Activated CD8-positive, alpha-beta memory T cell treated with anti-CD3 and anti-CD28 coated beads, Interleukin-2, amount 10 ng/mL, durations not matched to agents 7 days and 5 days (primary cell): ENCODE measurements at places on chromosomes 7 and 10.

DNA sequence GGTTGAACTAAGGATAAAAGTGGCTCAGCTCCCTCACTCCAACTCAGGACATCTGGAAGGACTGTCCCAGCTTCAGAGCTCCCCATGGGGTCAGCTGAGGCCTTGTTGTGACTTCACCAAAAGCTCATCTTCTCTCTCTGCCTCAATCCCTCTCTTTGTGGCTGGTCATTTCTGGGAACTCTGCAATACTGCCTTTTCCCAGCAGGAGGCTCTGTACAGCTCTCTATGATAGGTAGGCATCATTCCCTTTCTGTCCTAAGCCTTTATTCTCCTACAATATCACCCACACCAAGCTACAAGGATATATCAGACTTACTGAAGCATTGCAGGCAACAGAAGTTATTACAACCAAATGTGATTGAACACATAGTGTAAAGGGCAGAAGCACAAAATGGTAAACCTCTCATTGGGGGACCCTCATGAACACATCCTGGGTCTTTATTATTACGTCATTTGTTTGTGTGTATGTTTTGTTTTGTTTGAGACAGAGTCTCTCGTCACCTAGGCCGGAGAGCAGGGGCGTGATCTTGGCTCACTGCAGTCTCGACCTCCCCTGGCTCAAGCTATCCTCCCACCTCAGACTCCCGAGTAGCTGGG, 36.7 kb upstream of the PRPS1L1 start:
- DNase-seq = no peak

GRCh38 chr10:74828946-74829345, 2.5 kb downstream of the KAT6B start:
- no peak for DNase-seq

GRCh38 chr7:108063520-108063933, 60.6 kb upstream of the LAMB1 start:
- DNase-seq = no peak

- no peak for DNase-seq
Observed at GRCh38 chr7:18693406-18693805, 197.9 kb downstream of the HDAC9 start.

- no peak for DNase-seq
Observed at GRCh38 chr10:78539247-78539766, 505.6 kb downstream of the RPS24 start.

GRCh38 chr10:71587941-71588573, 131.5 kb downstream of the C10orf105 start:
- DNase-seq = no peak

DNA sequence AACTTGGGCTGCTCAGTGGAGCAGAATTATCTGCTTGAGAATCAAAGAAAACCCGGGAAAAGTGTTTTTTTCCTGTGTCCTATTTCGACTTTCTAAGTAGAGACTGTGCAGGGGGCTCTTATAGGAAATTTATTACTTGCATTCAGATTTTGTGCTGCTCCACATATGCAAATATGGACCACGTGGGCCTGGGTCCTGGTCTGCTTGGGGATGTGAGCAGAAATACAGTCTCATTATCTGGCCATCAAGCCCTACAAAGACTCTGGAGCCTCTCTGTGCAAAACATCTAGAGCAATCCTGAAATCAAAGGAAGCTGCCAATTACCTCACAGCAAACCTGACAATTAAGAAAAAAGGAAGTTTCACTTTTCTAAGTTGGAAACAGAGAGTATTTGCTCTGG, 216.9 kb downstream of the LRMDA start:
- no peak for DNase-seq

- no peak for DNase-seq
Observed at GRCh38 chr7:46990761-46991160, 591.1 kb downstream of the TNS3 start.

- no peak for DNase-seq
Observed at GRCh38 chr7:12761691-12762090, 74.3 kb downstream of the ARL4A start.

- DNase-seq = peak; percentile 67
Observed at GRCh38 chr7:128841921-128842673, 11.9 kb downstream of the FLNC start.

DNA sequence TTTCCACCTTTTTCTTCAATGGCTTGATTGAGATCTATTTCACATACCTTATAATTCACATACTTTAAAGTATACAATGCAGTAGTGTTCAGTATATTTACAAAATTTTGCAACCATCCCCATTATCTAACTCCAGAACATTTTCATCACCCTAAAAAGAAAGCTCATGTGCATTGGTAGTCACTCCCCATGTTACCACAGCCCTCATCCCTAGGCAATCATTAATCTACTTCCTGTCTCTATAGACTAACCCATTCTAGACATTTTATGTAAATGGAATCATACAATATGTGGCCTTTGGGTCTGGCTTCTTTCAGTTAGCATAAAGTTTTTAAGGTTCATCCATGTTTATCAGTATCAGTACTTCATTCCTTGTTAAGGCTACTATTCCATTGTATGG, 214.2 kb downstream of the WDR11 start:
- no peak for DNase-seq

GRCh38 chr10:58967551-58968388, 208.7 kb upstream of the PHYHIPL start:
- no peak for DNase-seq

DNA sequence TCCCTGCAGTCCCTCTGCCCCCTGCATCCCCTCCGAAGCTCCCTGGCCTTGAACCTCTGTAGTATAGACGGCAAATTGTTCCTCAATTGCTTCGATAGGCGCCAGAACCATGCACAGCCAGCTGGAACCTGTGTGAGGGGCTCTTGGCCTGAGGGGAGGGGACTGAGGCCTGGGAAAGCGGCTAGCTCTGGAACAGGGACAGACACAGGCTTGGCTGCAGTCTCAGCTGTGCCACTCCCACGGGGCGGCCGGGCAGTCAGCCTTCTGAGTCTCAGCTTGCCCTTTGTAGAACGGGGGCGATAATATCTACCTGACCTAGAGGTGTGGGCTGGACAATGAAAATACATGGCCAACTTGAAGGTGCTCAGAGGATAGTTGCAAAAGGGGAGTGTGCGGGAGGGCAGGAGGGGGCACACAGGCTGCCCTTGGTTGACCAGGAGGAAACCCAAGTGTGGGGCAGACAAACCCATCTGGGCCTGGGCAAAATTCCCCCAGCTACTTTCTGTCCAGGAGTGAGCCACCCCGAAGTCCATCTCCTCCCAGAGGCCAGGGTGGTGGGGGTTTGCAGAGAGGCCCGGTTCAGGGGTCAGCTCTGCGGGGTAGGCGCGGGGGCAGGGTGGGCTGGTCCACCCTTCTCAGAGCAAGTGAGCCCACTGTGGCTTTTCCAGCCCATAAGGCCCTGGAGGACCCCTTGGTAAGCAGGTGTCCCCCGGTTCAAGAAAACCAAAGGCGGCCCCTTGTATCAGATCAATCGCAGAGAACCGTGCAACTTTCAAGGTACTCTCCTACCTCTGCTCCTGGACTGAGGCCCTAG, 4.6 kb downstream of the CRYGN start:
- no peak for DNase-seq

- no peak for DNase-seq
Observed at GRCh38 chr7:135262623-135263320, 29.1 kb downstream of the STRA8 start.

DNA sequence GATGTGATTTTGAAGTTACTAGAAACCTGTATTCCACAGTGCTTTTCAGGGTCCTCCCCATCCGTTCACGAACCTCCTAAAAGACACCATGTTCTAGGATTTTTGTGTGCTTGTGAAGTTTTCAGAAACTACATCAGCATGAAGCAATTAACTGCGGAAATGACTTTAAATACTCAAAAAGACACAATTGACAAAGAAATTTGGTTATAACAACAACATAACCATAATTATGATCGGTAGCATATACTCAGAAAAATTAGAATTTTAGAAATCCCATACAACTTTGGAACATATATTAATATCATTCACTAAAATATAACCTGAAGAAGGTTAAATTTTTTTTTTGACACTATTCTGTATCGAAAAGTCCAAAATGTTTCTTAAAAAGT, 43.8 kb upstream of the FAM20C start:
- DNase-seq = no peak

DNA sequence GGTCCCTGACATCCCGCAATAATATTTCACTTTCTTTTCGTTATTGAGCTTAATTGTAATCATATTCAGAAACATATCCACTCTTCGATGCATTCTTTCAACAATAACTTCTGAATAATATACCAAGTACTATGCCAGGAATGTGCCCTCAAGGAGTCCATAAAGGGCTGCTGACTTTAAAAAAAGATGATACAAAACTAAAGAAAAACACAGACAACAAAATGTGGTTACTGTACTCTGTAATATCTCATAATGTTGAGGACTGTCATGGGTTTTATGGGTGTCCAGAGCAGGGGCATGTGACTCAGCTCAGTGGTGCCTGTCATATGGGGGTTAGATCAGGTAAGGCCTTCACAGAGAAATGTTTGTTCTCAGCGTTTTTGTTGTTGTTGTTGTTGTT, 73.7 kb downstream of the ARL4A start:
- DNase-seq = no peak

DNA sequence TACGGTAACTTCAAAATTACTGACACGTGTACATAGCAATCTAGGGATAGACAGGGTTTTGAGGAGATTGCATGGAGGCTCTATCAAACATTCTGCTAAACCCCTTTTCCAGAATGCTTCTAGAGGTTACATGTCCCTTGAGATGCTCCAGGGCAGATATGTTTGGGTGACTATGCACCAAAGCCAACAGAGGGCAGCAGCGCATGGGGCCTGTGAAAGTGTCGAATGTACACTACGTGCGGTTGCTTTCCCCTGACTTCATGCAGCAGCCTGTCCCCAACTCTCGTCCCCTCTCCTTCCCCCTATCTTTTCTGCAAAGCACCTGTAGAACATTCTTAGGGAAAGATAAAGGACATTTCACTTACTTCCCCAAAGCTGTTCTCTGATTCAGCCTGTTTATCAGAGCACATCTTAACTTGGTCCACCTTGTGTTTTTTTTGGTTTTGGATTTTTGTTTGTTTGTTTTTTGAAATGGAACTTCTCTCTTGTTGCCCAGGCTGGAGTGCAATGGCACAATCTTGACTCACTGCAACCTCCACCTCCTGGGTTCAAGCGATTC, 90.2 kb downstream of the UBE3C start:
- peak; percentile 46 for DNase-seq

GRCh38 chr10:124145109-124145870, 51.9 kb upstream of the CHST15 start:
- no peak for DNase-seq

GRCh38 chr7:79332091-79332490, 121.4 kb downstream of the MAGI2 start:
- no peak for DNase-seq

DNA sequence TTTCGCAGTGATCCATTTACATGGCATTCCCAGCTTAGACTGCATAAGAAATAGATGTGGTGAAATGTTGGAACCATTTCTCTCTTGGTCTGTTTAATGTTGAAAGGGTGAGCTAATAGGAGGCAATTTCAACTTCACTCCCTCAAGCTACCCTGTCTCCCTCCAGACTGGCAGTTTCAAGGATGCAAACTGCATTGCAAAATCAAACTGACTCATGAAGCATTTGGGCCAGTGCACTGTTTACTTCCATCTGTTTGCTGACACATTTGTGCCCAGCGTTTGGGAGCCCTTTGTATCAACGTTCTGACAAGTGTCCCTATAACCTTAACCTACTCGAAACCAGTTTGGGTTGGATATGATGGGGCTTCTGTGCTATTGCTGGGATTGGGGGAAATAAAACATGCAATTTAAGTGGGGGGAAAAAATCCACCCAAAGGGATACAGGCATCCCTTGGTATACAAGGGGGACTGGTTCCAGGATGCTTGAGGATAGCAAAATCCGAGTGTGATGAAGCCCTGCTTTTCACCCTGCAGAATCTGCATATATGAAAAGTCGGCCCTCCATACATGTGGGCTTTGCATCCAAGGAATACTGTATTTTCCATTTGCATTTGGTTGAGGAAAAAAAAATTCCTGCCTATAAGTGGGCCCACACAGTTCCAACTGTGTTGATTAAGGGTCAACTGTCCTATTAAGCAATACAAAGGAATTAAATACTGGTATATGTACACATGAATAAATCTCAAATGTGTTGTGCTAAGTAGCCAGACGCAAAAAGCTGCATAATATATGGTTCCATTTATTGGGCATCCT, 15.6 kb downstream of the RHEB start:
- DNase-seq = no peak

- no peak for DNase-seq
Observed at GRCh38 chr10:76665029-76665428, 972.6 kb downstream of the KCNMA1 start.

DNA sequence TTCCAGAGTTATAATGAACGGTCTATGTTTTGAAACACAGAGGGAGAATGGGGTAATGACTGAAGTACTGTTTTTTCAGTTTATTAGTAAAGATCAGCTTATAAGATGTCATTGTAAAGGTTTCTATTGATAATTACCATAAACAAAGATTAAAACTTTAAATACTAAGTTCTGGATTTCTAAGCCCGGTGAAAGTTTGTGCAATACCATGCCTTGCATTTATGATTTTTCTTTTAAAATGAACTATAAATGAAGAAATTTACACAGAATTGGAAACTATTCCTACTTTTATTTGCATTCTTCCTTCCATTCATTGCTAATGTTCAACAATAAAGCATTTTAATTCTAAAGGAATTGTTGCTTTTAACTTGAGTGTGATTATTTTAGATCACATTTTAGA, 4.9 kb downstream of the MEOX2 start:
- no peak for DNase-seq

- DNase-seq = no peak
Observed at GRCh38 chr10:77842652-77843212, 83.8 kb downstream of the DLG5 start.

- no peak for DNase-seq
Observed at GRCh38 chr7:126557271-126557670, 695.5 kb downstream of the GRM8 start.

- DNase-seq = no peak
Observed at GRCh38 chr10:8255301-8255700, 200.8 kb downstream of the GATA3 start.

GRCh38 chr10:99964791-99965190, 45.0 kb downstream of the DNMBP start:
- no peak for DNase-seq

DNA sequence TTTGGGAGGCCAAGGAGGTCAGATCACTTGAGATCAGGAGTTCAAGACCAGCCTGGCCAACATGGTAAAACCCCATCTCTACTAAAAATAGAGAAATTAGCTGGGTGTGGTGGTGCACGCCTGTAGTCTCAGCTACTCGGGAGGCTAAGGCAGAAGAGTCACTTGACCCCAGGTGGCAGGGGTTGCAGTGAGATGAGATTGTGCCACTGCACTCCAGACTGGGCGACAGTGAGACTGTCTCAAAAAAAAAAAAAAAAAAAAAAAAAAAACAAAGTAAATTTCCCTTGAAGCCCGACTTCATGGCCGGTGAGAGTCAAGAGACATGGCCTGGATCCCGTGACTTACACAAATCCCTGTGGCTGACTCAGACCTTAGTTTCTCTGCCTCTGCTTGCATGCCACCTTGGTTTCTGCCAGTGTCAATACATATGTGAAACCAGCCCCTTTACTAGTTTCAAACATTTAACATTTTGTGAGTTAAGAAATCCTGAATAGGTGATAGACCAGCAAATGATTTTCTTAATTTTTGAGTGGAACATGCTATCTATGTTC, 62.8 kb downstream of the ZEB1 start:
- DNase-seq = no peak
